CD4-positive, CD25-positive, alpha-beta regulatory T cell (primary cell): ENCODE measurements at places on chromosomes 1 and 21.

- no peak for DNase-seq
These were observed 359.8 kb downstream of the LTN1 start for GRCh38 chr21:28632755-28633408.

DNA sequence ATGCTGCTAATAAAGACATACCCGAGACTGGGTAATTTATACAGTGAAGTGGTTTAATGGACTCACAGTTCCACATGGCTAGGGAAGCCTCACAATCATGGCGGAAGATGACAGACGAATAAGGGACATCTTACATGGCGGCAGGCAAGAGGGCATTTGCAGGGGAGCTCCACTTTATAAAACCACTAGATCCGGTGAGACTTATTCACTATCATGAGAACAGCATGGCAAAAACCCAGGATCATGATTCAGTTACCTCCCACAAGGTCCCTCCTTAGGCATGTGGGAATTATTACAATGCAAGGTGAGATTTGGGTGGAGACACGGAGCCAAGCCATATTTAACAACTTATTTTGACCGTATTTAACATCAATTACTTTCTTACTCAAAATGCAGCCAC, 739.0 kb downstream of the NCAM2 start:
- DNase-seq = no peak

- no peak for DNase-seq
These were observed 623.2 kb downstream of the LMO4 start for GRCh38 chr1:87951852-87952251.

DNA sequence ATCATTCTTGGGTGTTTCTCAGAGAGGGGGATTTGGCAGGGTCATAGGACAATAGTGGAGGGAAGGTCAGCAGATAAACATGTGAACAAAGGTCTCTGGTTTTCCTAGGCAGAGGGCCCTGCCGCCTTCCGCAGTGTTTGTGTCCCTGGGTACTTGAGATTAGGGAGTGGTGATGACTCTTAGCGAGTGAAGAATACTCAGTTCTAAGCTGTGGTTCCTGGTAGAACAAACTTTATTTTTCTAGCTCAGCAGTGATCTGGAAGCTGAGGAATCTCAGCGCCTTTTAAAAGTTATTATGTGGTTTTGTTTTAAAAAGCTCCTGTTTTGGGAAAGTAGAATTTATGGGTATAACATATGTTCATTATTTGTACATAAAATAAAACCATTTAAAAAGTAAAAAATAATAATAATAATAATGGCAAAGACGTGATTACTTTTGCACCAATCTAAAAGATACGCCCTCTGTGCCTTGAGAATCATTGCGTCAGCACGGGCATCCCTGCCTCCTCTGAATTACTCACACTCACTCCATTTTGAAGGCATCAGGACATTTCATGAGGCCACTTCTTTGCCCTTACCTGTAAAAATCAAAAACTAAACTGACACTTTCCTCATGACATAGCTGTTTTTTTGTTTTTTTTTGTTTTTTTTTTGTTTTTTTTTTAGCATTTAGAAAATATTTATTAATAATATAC, 29.7 kb upstream of the TNFRSF1B start:
- DNase-seq = no peak

GRCh38 chr1:31568895-31569595, 7.3 kb upstream of the TINAGL1 start:
- no peak for DNase-seq
